ENCODE measurements at places on chromosomes 11 and 22.

DNA sequence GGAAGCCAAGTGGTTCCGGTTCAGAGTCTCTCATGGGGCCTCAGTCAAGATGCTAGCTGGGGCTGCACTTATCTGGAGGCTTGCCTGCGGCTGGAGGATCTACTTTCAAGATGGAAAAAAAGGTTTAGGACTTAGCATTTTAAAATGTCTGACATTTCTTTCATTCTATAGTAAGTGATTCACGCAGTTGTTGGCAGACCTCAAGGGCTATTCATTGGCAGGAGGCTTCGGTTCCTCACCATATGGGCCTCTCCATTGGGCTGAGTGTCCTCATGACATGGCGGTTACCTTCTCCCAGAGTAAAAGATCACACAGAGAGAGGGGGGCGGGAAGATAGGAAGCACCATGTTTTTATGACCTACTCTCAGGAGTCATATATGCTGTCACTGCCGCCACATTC, 298.0 kb upstream of the PLET1 start:
- no peak for DNase-seq

GRCh38 chr22:17047656-17048055, 37.1 kb upstream of the IL17RA start:
- no peak for DNase-seq

DNA sequence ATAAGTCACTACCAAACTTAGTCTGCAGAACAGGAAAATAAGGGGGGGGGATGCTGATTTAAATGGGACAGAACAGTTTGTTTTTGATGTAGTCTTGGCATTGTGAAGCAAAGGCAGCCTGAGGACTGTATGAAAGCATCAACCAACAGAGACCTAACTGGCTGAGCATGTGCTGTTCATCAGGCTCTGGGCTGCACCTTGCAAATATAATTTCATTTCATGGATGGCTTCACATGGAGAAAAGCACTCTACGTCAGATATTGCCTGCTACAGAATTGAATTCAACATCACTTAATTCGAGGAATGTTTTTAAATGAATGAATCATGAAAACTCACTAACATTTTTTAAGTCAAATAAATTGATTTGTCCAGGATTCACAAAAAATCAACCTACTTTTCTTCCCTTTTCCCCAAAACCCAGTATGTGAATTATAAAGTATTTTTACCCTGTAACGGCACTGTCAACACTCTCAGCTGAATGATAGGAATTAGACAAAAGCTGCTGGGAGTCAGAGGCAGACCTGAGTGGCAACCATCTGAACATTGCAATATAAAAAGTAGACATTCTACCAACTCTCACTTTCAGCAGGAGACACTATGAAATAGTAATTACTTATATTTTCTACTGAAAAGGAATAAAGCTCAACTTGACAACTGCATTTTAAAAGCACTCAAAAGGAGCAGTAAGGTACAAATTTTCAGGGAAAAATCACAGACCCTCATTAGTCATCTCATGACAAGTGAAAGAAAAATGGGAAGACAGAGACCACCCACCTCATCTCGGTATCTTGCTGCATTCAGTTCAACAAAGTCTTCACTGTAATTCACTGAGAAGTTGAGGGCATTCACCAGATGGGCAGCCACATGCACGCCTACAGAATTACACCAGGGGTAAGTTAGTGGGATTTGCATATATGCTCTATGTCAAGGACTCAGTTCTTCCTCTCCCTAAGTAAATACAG, 47.5 kb downstream of the NOX4 start:
- DNase-seq: no peak

- no peak for DNase-seq
Measured at GRCh38 chr11:125404157-125404810, 91.8 kb downstream of the FEZ1 start.

DNA sequence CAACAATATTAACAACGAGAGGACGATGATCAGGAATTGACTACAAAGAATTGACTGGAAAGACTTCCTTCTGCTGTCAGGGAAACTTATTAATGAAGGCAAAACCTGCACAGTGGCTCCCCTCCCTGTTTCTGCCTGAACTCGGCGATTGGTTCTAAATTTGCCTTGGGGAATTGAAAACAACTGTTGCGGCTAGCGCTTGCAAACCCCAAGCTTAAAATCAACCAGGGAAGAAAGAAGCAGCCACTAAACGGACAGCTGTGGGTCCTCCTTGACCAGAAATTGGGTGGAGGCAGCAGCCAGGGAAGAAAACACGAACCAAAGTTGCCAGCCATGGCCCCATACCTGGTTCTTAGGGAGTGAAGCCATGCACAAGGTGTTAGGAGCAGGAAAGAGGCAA, 383.5 kb upstream of the CADM1 start:
- no peak for DNase-seq

- no peak for DNase-seq
Measured at GRCh38 chr11:63599211-63600122, 14.8 kb downstream of the PLAAT3 start.

DNA sequence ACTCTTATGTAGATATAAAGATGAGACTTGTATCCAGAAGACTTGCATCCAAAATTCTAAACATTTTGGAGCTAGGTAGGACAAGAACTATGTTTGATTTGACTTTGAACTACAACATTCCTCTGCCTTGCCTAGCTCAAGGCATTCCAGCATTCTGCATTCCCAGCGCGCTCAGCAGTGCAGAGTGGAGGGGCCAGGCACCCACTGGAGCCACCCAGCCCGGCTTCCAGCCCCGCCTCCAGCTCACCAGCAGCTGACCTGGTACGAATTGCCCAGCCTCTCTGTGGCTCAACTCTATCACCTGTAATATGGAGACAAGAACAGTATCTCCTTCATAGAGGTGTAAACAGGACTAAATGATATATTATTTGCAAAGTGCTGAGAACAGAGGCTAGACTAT, 28.8 kb downstream of the PRDM10 start:
- no peak for DNase-seq

DNA sequence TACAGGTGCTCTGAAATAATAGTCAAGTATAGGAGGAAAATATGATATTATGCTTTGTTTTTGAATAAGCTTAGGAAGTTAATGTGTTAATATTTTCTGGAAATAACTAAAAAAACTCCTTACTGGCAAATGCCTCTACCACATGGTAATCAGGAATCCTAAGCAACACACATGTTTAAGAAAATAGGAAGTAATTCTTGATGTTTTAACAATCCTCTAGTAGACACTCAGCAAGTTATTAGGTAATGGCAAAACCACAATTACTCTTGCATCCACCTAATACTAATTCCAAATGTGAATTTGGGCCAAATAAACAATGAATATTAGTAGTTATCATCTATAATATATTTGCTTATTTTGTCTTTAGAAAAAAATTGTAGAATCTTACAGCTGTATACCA, 53.6 kb downstream of the SLC35F2 start:
- DNase-seq: no peak

GRCh38 chr11:13055200-13055599, 46.1 kb downstream of the RASSF10 start:
- DNase-seq: peak; percentile 16

- no peak for DNase-seq
Measured at GRCh38 chr11:20022363-20023081, 137.8 kb downstream of the DBX1 start.

- DNase-seq: no peak
Measured at GRCh38 chr11:2581151-2581930, 118.5 kb downstream of the KCNQ1OT1 start.

- DNase-seq: peak; percentile 80
Measured at GRCh38 chr11:122853971-122854446, 15.7 kb downstream of the CRTAM start.

GRCh38 chr22:29121124-29121523, 48.3 kb downstream of the KREMEN1 start:
- no peak for DNase-seq

GRCh38 chr22:44461614-44462013, 36.4 kb downstream of the RTL6 start:
- DNase-seq: no peak

- no peak for DNase-seq
Measured at GRCh38 chr11:37657645-37658044, 1059.6 kb upstream of the RAG2 start.

GRCh38 chr11:19766810-19767209, 54.2 kb downstream of the NAV2 start:
- no peak for DNase-seq

GRCh38 chr11:93063086-93063485, 93.6 kb downstream of the MTNR1B start:
- no peak for DNase-seq

DNA sequence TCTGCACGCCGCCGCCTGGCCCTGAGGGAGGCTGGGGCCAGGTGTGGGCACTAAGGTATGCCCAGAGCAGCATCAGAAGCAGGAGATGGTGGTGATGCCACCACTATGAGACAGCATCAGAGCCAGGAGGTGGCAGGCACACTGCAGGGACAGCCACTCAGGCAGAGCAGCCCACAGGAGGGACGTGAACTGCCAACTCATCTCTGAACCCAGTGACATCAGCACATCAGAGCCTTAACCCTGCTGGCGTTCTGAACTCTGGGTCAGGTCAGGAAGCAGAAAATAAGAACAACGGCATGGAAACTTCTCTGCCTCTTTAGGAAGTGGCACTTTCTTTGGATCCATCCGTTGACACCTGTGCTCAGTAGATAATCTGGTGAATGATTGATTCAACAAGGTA, 14.7 kb upstream of the IFT27 start:
- no peak for DNase-seq

- DNase-seq: no peak
Measured at GRCh38 chr11:66956689-66957290, 1.4 kb downstream of the PC start.

GRCh38 chr11:9527481-9528135, 45.9 kb upstream of the WEE1 start:
- DNase-seq: no peak

DNA sequence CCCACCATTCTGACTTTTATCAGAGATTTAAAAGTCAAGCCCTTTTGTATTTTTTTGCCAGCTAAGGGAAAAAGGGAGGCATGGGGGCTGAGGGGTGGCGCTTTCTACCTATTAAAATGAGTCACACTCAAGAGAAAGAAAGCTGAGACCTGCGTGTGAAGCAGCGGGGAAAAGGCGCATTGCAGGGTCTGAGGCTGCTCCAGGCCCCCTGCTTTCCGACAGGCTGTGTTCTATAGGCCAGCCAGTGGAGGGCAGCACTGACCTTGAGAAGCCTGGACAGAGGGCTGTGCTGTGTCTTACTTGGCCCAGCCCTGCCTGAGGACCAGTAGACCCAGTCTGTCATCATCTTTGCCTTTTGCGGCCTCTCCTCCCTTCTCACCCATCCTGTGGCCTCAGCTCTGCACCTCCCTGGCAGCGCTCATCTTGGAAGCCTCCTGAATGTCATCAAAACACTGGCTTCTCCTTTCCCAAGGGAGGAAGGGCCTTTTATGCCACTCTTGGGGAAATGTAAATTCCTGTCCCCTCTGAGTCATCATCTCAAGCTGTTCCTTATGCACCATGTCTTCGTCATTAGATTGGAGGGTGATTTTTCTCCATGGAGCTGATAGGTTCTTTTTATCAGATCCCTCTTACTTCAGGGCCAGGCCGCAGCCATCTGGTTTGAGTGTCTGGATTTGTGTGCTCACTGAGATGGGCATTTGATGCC, 12.6 kb upstream of the MAPK8IP1 start:
- DNase-seq: peak; percentile 48

- no peak for DNase-seq
Measured at GRCh38 chr11:101913656-101914055, 1.2 kb upstream of the CEP126 start.

DNA sequence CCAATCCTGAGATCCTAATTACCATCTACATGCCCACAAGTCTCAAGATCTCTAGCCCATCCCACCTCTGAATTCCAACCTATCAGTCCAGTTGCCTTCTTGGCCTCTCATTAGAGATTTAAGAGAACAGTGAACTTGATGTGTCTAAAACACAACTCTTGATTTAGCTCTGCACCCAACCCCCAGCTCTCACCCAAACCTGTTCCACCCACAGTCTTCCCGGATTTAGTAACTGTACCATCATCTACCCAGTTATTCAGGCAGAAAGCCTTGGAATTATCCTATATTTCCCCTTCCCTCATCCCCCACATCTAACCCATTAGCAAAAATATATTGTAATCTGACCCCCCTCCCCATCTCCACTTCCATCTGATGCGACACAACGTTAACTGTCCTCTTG, 24.0 kb upstream of the YWHAH start:
- no peak for DNase-seq

DNA sequence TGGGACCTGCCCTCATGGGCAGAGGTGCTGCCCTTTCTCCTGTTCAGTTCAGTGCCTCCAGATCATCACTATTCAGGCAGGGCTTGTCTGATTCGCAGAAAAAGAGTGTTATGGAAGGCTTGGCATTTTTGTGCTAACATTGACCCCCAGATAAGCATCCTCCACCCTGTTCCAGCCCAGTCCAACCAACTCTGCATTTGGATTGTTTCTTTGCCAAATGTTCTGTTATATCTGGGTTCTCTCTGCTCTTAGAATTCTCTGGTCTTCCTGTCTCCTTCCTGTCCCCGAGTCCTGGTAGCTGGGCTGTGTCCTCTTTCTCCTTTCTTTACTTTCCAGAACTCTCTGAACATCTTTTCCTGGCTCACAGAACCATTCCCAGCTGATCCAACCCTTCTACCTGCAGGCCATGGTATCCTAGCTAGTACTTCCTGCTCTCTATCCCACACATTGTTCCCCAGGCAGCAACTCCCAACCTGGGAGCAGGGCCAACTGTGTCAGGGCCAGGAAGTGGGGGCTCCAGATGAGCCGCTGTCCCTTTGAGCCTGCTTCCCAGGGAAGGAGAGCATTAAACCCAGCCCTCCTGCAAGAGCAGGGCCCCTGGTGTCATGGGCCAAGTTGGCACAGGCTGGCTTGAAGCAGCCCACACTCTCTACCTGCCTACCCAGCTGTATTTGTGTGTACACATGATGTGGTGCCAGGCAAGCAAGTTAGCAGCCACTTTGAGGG, 280.7 kb upstream of the CADM1 start:
- no peak for DNase-seq

GRCh38 chr11:48051217-48051830, 71.0 kb downstream of the PTPRJ start:
- DNase-seq: no peak

- DNase-seq: no peak
Measured at GRCh38 chr22:27752141-27752540, 49.4 kb downstream of the MN1 start.

GRCh38 chr11:59012398-59013265, 73.3 kb downstream of the GLYATL1 start:
- DNase-seq: no peak

DNA sequence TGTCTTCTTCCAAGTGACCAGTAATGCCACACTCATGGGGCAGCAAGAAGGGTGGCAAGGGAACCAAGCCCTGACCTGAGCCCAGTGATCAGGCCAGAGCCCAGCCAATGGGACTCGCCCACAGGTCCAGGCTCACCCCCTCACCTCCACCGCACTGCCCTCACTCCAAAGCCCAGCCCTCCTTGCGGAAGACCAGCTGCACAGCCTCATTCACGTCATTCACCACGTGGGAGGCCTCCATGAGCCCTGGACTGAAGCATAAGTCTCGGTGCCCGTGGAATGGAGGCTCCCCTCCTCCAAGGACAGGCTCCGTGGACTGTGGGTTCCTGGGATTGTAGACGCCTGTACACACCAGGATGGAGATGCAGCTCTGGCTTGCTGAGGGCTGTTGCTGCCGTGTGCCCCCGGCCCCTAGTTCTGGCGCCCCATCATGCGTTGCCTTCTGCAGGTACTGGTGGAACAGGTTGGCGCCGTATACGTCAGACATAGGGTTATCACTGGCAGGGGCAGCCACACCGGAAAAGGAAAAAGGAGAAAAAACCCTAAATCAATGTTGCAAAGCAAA, 16.8 kb upstream of the TMEM121B start:
- no peak for DNase-seq

- DNase-seq: no peak
Measured at GRCh38 chr11:106540001-106540400, 462.5 kb downstream of the AASDHPPT start.

GRCh38 chr11:67289226-67289650, at the start of gene ANKRD13D:
ANKRD13D (plus strand) TSS chr11:67289303; CDS start chr11:67289461, 158 bp downstream.
- no peak for DNase-seq
